ENCODE measurements at places on chromosomes 5 and 9.

- DNase-seq, result no peak
These were observed 91.1 kb upstream of the SHISAL2B start for GRCh38 chr5:64599226-64599625.

GRCh38 chr5:89542736-89543135, 659.8 kb upstream of the MEF2C start:
- DNase-seq, result no peak

GRCh38 chr9:138122201-138122600, 244.6 kb downstream of the CACNA1B start:
- DNase-seq, result no peak

DNA sequence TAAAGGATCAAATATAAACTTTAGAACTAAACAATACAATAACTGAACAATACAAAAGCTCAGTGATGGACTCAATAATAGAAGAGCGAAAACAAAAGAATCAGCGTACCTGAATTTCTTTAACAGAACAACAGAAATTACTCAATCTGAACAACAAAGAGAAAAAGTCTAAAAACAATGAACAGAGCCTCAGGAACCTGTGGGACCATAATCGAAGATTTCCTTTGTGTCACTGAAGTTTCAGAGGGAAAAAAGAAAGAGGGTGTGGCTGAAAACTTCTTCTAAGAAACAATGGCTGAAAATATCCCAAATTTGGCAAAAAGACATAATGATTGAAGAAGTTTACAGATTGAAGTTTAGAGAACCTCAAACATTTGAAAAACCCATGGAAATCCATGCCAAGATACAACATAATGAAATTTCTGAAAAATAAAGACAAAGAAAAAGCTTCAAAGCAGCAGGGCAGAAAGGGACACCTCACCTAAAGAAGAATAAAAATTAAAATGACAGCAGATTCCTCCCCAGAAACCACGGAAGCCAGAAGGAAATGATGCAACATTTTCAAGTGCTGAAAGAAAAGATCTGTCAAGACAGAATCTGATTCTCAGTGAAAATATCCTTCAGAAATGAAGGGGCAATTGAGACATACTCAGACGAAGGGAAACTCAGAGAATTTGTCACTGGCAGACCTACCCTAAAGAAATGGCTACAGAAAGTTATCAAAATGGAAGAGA, 288.8 kb downstream of the ARL15 start:
- no peak for DNase-seq

GRCh38 chr5:87572090-87572489, 159.4 kb upstream of the CCNH start:
- no peak for DNase-seq

DNA sequence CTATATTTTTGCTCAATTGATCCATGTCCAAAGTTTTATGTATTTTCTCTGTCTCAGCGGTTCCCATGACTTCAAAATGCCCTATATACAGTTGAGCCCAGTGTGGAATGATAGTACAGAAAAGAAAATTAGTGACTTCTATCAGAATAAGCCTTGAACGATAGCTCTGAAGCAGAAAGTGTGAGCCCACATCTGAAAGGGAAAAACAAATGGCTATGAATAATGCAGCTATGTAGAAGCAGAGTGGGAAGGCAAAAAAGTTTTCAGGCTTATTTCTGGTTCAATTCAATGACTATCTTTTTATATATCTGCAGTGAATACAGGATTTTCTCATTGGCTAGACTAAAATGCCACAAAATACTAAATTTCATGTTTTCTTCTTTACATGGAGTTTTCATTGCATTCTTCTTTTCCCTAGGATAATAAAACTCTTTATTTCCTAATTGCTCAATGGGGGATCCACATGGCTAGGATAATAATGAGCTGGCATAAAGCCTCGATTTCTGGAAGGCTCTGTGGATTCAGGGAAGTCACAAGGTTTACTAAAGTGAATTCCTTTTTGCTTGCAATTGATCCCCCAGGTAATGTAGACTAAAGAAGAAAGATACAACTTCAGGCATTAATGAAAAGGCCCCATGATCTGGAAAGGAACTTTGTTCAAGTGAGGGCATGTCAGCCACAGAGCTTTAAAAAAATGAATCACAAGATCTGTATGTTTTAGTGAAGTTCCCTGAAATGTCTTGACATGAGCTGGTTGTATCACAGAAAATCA, 377.0 kb upstream of the RIOK2 start:
- DNase-seq, result no peak

DNA sequence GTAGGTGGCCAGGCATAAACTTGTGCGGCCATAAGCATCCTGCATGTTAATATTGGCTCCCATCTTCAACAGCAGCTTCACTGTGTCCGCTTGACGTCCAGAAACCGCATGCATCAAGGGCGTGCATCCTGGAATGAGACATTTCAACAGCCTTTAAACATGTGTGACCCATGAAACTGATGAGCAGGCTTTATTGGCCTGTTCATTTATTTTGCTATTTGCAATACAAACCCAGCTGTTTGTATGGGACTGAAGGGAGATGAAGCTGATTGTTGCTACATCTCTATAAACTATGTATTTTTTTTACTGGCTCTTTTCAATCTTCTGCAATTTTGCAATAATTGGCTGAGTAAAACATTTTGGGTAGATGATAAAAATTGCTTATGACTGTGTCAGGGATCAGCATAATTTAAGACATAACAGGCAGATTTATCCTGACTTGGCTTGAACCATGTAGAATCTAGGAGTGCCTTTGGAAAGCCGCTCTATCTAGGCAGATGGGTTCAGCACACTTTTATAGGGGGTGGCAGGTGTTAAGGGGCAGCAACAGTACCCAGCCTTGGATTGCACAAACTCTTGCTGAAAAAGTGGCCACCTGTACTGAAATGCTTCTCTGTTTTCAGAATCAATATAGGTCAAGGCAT, 56.9 kb downstream of the ANKRD55 start:
- DNase-seq, result peak; percentile 34

GRCh38 chr5:139710319-139711066, 62.3 kb downstream of the CXXC5 start:
- peak; percentile 68 for DNase-seq

Data from heart left ventricle (tissue), 16 donors.